ENCODE measurements at places on chromosomes 1 and 21.

DNA sequence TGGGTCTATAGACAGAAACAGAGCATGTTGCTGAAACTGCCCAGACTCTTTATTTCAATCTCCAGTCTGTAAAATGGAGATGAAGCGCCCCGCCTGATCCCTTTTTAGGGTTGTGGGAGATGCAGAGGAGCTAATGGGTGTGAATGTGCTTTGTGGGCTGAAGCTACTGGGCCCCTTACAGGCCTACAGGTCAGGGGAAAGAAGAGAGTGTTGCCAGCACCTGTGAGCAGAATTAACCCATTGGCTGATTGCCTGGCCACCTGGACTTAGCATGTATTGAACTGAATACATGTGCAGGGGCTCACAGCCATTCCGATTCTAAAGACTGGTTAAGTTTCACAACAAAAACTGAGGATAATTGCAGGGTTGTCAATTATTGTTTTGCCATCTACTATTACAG lies 13.9 kb upstream of the ATF3 start:
- DNase-seq: no peak

DNA sequence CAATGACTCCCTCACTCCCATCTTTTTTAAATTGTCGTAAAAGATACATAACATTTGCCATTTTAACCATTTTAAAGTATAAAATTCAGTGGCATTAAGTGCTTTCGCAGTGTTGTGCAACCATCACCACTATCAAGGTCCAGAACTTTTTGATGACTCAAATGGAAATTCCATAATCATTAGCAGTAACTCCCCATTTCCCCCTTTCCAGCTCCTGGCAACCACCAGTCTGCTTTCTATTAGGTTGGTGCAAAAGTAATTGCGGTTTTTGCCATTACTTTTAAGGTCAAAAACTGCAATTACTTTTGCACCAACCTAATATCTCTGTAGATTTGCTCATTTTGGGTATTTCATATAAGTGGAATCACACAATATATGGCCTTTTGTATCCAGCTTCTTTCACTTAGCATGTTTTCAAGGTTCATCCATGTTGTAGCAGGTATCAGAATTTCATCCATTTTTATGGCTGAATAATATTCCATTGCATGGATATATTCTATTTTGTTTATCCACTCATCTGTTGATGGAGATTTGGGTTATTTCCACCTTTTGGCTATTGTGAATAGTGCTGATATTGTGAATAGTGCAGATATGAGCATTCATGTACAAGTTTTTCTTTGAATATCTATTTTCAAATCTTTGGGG lies 159.7 kb downstream of the HIVEP3 start:
- DNase-seq: no peak

- DNase-seq: no peak
Measured at GRCh38 chr1:236492378-236492777, 31.4 kb upstream of the LGALS8 start.

DNA sequence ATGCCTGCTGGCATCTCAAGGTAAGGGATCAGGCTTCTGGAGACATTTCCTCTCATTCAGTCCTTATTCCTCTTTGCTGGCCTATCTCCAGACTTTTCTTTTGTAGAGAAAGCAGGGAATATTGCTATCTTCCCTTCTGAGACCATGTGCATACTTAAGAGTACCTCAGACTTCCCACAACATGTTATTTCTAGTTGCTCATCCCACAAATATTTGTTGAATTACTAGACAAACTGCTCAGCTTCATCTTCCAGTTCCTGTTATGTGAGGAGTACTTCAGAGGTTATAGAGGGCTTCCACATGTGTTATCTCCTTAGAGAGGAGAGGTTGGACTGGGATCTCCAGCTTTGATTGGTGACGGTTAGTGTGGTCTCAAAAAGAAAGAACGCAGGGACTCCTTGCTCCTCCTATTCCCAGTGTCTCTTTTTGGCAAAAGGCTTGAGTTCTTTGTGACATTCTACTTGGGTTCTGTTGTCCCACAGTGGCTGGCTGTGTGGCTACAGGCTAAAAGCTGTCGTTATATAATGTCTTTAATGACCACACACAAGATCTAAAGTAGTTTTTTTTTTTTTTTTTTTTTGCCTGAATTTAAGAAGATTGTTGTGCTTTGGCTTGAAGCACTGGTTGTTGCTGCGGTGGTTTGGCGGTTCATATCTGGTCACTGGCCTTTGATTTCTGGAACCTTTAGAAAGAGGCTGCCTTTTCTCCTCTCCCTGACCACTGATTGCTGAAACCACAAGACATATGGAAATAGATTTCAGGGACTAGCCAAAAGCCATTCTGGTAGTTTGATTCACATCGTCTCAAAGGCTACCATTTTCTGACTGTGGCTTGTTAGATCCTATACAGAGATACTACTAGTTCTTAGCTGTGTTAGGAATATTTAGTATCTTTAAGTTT lies 78.7 kb downstream of the FGGY start:
- no peak for DNase-seq

DNA sequence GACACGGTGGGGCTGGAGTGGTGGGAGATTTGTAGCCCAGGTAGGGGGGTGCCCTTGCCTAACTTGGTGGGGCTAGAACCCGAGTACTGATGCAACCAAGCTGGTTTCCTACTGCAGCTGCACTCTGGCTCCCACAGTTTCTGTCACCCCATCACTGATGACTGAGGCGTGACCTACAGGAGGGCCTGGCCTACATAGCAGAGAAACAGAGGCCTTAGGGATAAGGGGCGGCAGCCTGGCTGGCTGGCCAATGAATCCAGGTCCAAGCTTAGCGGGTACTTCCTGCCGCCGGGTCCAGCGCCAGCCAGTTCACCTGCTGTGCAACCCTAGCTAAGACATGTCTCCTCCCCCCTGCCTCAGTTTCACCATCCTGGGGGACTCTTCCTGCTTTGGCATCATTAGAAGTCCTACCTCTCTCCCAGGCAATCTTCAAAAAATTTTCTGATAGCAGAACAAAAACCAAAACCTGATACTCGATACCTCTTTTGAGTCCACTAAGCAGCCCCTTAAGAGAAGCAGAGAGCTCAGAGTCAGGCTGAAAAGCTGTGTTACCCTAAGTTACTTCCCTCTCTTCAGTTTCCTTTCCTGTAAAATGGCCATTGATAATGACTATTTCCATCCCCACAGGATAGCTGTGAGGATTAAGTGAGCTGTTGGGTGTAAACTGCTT lies 27.3 kb upstream of the RNF19B start:
- no peak for DNase-seq
